NCI-H2029 treated with DMSO at 0.1 percent for 48 hours (cell line): ENCODE measurements at places on chromosomes 3 and 15.

DNA sequence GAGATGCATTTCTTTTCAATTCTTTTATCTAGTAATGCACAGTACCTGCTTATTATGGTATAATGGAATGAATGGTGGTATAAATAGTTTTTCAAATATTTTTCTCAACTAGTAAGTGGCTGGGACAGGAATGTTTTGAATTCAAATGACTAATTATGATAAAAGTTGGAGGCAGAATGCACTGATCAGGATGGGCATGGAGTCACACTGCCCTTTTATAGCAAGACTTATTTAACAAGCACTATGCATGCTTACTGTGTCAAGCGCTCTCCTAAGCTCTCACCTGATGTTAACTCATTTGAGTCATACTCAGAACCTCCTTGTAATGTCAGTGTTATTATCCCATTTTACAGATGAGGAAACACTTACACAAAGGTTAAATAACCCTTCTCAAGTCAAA lies 221.8 kb downstream of the FEZF2 start:
- no peak for DNase-seq

DNA sequence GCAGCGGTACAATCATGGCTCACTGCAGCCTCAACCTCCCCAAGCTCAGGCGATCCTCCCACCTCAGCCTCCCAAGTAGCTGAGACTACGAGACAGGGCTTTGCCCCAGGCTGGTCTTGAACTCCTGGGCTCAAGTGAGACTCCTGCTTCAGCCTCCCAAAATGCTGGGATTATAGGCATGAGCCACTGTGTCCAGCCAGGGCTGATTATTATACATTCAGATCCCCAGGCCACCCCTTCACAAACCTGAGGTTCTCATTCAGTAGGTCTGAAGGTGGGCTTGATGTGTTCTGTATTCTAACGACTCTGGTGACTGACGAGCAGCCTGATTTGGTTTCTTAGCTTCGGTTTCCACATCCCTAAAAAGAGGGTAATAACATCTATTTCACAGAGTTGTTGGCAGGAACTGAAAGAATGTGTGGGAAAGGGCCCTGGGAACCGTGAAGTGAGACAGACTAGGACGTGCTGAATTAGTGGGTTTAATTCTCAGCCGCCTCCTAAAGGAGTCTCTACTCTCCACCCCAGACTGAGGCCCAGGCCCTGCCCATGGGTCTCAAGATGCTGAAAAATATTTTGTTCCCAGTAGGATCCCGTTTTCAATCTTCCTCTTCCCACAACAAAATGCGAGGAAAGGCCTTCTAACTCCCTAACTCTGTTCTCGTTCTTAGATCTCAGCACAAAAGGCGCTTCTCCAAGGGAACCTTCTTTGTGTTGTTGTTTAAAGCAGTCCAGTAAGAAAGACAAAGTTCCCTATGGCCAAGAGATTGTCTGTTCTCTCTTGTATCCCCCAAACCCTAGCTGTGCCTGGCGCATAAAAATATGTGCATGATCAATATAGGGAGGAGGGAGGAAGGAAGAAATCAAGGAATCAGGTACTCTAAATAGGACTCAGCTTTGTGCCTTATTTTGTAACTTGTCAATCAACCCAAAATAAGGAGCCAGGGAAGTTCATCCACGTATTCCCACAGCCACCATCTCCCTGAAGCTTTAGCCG lies 210.0 kb upstream of the TOPAZ1 start:
- no peak for DNase-seq

GRCh38 chr3:11459186-11459824 lies 184.4 kb downstream of the VGLL4 start:
- no peak for DNase-seq

GRCh38 chr3:123739754-123740153 lies 144.4 kb downstream of the MYLK start:
- no peak for DNase-seq

GRCh38 chr3:152105446-152105845 lies 163.3 kb upstream of the MBNL1 start:
- no peak for DNase-seq

- no peak for DNase-seq
These were observed 138.3 kb downstream of the ANXA2 start for GRCh38 chr15:60259469-60259868.

DNA sequence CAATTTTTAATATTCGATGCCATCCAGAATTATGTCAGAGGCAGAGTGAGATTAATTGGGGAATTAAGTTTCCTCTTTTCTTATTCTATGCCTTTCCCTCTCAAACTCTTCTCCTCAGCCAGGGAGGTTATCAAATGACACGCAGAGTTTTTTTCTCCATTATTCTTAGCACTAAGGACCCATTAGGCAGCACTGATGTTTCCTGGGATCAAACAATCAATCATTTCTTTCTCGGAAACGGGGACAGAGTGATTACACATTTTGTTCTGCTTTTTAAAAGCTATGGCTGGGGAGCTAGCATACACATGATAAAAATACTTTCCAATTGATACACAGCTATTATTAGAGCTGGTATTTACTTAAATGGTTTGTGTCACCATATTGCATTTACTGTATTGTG lies 35.3 kb upstream of the PSMD6 start:
- DNase-seq, result no peak

DNA sequence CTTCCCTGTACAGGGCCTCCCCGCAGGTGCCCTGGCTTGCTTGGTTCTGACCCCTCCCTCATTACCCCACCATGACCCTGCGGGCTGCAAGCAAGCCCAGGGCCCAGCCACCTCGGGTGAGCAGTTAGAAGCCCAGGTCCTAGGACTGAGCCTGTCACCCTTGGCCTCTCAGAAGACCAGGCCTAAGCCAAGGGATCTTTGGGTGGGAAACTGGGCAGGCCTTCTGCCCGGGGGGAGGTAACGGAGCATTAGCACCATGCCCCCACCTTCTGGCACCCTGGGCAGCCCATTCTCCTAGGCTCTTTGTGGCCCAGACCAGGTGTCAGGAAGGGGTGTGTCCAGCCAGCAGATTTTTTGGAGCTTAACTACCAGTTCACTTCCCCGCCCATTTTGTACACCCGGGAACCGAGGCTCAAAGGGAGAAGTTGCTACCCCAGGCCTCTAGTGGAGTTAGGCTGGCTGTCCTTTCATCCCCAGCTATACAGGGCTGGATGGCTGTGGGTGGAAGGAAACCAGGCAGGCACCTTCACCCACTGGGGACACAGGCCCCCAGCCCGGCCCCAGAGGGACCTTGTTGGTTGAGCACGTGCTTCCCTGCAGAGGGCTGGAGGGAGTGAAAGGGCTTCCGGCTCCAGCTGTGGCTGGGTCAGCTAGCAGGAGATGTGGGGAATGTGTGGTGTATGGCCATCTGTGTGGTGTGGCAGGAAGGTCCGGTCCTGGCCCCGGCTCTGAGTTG lies 1.4 kb downstream of the CSK start:
- no peak for DNase-seq

- no peak for DNase-seq
These were observed 153.1 kb upstream of the STT3B start for GRCh38 chr3:31379598-31379997.

- no peak for DNase-seq
These were observed 96.2 kb upstream of the PLCL2 start for GRCh38 chr3:16788440-16789056.

GRCh38 chr3:40258555-40258954 lies 51.0 kb upstream of the EIF1B start:
- no peak for DNase-seq
